ENCODE measurements at places on chromosomes 3 and 15.

DNA sequence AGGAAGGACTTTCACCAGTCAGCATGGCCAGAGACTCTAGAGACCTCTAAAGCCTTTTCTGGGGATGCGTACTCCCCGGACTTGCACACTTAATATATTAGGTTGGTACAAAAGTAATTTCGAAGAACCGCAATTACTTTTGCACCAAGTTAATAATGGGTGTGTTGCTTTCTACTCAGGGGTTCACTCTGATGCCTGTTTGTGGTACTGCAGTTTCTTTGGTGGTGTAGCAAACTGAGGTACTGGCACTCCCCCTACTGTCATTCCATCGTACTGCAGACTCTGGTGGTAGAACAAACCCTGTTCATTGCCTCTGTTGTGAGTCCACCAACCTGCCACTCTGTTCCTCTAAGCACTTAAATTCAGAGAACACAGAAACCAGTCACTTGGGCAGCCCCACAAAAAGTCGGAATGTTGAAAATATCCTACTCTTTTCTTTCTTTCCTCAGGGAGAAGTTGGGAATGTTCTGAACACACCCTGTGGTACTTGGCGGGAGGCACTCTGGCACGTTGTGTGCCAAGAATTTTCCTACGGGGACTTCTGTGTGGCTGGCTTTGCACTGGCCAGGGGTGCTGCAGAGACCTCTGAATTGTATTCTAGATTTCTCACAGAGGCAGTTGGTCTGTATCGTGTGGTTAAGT, 46.3 kb downstream of the GABRG3 start:
- DNase-seq = no peak

GRCh38 chr3:131361464-131362421, 19.8 kb upstream of the NUDT16 start:
- DNase-seq = no peak

DNA sequence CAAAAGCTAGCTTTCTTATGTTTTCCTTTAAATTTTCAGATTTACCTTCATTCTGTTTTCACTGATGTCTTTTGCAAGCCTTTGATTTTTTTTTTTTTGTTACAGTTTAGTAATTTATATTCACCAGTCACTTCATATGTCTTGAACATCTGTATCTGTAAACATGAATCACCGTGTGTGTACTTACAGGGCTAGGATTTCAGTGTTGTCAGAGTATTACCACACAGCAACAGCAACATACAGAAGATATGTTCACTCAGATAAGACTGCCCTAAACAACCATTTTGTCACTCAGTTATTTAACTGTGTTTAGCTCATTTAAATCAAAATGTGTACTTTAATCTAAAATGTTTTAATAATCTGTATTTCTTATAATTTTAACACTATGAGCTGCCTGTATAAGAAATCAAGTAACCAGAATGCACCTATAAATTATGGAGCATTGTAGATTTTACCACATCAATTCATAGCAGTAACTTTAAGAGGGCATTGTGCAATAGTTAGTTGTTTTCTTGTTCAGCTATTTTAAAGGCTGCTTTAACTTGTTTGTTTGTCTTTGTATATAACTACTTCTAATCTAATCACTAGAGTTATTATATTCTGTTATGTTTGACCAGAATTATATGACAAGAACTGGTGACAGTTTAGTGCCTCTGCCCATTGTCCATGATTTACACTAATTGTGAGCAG, 50.4 kb downstream of the GHSR start:
- no peak for DNase-seq

GRCh38 chr15:36356978-36357601, 222.3 kb upstream of the CDIN1 start:
- DNase-seq = no peak

DNA sequence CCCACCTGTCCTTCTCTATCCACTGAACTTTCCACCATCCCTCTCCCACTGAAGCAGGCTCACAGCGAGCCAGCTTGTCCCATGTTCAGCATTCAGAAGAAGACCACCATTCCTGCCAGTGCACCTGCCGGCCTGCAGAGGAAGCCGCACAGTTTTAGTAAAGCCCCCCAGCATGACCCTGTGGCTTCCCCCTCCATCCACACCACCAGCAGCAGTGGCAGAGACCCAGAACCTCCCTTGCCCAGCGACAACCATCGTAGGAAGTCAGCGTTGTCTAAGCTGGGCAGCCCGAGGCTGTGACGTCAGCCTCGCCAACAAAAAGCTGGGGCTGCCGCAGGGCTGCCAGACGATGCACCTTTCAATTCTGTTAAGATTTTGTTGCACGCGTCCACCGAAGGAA, 66.6 kb upstream of the TAMM41 start:
- no peak for DNase-seq

DNA sequence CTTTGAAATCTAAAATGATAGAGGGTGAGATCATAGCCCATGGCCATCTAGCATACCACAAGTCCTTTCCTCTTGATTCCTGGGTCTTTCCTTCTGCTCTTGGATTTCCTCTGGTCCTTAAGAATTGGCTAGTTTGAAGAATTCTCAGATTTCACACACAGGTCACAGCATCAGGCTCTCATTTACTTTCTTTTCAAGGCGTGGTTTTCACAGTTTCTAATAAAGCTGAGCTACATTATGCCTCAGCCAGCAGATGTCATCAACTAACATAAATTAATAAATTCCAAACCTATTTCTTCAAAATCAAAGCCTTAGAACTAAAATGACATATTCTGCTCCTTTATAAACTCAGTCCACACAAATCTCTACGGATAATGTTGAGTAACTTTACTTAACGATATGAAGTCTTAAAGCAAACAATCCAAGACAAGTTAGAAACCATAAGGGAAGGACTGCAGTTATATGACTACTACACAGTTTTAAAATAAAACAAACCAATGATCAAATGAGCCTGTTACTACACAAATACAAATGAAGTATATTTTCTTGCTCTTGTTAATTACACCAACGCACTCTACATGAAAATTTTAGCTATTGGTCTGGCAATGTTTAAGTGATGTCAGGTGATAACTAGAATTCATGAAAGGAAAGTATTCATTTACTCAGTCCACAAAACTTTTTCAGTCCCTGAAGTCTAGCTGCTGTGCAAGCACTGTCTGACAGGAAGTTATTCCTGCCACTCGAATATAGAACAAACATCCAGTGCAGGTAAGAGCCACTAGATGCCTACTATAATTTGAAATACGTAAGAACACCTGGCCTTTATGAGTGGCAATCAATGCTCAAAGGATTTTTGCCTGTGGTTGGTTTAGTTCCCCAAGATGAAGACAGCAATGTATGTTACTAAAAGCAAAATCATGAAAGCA, 9.2 kb downstream of the CCDC14 start:
- DNase-seq = no peak

DNA sequence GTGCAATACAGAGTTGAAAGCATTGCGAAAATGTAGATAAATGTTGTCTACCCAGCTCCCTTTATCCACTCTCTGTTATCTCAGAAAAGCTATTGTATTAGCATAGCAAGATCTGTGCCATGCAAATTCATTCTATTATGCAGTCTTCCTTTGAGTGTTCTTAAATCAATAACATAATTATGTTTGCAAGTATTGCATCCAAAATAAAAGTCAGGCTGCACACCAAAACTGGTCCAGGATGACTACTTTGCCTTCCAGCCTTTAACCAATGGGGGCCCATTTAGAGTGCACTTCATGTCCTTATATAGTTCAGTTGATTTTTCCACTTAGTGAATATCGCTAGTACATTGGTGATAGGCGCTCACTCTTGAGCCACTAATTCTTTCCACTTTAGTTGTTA, 107.4 kb upstream of the MLF1 start:
- DNase-seq = no peak

DNA sequence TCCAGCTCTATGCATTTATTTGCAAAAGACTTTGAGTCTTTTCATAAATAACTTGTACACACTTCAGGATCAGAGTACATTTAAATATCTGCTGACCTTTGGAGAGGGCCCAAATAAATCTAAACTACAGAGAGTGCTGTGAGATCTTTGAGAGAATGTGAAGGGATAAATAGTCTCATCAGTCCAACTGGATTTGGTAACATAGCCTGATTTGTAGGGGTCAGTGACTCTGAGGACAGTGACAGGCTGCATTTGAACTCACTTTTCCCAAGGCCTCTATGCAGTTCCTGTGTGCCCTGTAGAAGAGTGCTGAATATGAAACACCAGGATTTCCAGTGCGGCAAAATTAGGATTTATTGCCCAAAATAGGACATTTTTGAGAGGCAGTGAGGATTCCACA, 136.2 kb downstream of the ZPLD1 start:
- no peak for DNase-seq

DNA sequence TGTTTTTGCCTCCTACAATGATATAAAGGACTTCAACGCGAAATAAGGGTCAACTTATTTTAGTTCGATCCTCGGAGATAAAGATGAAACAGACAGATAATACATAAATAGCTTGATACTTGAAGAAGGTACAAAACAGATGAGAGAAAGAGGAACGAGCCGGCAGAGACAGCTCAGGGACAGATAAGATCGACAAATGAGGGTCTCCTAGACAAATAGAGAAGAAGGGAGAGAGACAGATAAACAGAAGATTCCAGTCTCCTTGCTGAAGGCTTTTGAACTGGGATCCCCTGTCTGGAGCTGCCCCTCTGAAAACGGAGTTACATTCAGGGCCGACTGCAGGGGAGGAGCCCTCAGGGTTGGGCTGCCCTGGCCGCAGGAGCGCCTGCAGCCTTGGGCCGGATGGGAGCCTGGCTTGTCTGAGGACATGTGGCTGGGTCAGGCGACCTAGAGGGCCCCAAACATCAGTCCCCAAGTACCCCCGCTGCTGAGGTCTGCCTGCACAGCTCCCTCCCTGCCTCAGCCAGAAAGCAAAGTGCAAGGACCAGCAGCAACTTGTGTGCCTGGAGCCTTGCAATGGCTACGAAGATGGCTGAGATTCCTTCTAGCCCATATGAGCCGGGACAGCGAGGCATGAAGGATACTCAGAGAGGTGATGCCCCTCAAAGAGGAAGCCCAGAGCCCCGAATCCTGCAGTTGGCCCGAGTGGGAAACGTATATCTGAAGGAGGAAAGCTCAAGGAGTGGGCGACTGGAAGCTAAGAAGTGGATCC, 926 bp upstream of the SKOR1 start:
- no peak for DNase-seq

- DNase-seq = peak; percentile 22
These were observed 423 bp downstream of the TKT start for GRCh38 chr3:53255423-53255774.

- DNase-seq = no peak
These were observed 137.9 kb downstream of the SSR3 start for GRCh38 chr3:156416846-156417558.

- DNase-seq = no peak
These were observed 19.9 kb upstream of the GOLGA8J start for GRCh38 chr15:30062881-30063280.

GRCh38 chr3:158774965-158775364, 26.9 kb upstream of the MFSD1 start:
- DNase-seq = no peak

DNA sequence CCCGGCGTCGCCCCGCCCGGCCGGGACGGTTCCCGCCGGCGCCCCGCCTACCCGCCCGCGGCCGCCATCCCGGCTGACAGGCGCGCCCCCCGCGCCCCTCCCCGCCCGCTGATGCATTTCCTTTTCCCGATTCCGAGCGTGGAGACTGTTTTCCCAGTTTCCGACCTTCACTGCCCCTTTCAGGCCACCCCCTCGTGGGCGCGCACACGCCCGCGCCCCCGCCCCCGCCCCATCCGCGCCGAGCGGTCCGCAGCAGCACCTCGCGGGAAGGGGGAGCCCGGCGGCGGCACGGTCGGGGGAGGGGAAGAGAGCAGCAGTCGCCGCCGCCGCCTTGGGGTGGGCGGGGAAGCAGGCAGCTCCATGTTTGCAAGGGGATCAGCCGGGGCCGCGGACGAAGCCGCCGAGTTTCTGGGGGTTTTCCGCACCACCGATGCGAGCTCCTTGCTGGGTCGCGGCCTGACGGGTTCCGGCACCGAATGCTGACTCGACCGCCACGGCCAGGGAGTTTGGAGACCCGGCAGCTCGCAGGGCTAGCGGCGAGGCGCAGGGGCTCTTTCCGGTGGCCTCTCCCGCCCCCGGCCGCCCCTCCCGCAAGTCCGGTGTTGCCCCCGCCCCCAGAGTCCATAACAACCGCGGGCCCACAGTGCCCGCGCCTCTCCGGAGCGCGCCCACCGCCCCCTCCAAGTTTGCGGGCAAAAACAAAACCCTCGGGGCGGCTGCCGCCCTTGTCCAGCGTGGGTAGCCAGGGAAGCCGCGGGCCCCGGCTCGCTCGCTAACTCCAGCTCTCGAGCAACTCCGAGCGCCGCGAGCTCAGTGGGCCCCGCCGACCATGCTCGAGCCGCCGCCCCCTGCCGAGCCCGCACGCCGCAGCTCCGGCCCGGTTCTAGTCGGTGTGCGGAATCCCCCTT, 3.2 kb upstream of the SIN3A start:
- peak; percentile 72 for DNase-seq

DNA sequence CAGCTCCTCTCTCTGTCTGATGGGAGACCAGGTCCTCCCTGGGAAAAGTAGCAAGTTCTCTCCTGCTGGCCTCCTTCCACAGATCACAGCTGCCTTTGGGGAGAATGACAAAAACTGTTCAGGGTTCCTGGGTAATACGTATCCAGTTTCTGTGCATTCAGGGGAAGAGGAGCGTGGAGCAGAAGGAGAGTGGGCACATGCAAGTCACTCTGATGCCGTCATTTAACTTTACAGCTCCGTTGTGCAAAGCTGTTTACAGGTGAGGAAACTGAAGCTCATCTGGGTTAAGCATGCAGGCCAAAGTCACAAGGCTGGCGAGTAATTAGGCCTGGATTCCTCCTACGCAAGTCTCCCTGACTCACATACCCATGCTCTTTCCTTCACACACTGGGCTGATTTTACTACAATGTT, 7.5 kb upstream of the TM4SF1 start:
- no peak for DNase-seq

DNA sequence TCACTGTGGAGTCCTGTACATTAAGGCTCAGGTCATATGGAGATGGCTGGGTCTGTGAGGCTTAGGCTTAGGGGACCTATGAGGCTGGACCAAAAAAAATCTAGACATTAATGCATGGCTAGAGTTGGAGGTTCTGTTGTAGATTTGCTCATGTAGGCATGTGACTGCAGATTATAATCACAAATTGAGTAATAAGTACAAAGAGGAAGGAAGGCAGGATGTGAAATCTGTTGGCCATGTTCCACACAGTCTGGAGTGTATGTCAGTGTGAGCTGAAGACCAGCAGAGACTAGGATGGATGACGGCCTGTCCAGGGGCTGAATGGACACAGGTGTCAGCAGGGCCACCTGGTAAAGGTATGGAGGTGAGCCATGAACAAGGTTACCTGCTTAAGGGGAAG, at the start of gene ST3GAL6:
Gene ST3GAL6 (plus strand): TSS at position 265 of the 400 bp plus-strand sequence. CDS start 5,101 bp downstream, outside the sequence.
- DNase-seq = no peak

- no peak for DNase-seq
These were observed 40.9 kb downstream of the BDH1 start for GRCh38 chr3:197514786-197515355.

GRCh38 chr3:184320104-184320445, 5.7 kb downstream of the EIF4G1 start:
- peak; percentile 30 for DNase-seq

- DNase-seq = no peak
These were observed 28.0 kb upstream of the VGLL4 start for GRCh38 chr3:11671648-11672100.

- no peak for DNase-seq
These were observed 188.7 kb upstream of the FEZF2 start for GRCh38 chr3:62562017-62562416.

Data from activated T-cell treated with anti-CD3 and anti-CD28 coated beads for 1 hour (primary cell).